ENCODE measurements at places on chromosomes 7 and 10.

DNA sequence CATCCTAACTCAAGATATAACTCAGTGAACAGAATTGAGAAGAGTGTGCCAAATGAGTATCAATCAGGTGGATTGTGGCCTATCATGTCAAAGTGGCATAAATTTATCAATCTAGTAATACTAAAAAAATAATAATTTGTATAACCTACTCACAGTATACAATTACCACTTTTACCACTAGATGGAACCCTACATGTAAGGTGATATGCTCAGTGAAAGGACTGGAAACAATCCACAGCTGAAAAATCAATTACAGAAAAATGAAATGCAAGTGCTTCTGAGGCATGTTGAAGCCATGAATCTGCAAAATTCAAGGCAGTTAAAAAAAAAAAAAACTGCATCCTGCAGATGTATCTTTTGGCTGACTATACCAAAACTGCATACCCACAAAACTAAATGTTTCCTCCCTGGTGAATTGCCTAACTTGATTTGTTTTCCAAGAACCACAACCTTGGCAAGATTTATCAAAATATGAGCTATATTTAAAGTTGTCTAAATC is 13.9 kb downstream of the ARHGAP19 start:
- H3K27ac ChIP-seq: no peak overlapping the region
- DNase-seq: peak; percentile 74
- H3K4me3 ChIP-seq: no peak overlapping the region
- no peaks in the 10 kb centered on the region for H3K36me3 ChIP-seq
- peaks cover 3% of the 10 kb centered on the region for H3K4me1 ChIP-seq

DNA sequence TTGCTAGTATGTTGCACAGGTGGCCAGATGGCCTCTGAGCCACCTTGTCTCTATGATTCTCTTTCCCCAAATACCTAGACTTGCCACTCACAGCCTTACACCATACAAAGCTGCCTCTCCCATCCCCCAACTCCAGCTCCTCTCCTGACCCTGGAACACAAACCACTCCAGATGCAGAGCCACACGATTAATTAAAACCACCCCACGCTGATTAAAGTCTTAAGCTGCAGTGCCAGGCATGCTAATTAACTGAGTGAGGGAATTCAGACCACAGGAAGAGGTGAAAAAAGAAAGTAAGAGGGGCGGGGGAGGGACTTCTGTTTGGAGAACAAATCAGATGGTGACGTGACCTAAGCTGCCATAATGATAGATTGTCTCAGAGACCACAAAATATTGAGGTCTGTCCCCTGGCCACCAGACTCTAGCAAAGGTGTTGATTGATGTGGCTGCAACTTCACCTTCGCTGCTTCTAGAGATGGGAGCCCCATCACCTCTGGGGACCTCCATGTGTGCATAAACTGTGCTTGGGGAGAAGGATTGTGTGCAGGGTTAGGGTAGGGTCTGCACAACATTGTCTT is 331.3 kb downstream of the PLXNA4 start:
- H3K36me3 ChIP-seq: no peaks in the 10 kb centered on the region
- no peak for DNase-seq
- H3K27ac ChIP-seq: no peak overlapping the region
- no peaks in the 10 kb centered on the region for H3K27me3 ChIP-seq
- no peaks in the 10 kb centered on the region for H3K4me1 ChIP-seq

DNA sequence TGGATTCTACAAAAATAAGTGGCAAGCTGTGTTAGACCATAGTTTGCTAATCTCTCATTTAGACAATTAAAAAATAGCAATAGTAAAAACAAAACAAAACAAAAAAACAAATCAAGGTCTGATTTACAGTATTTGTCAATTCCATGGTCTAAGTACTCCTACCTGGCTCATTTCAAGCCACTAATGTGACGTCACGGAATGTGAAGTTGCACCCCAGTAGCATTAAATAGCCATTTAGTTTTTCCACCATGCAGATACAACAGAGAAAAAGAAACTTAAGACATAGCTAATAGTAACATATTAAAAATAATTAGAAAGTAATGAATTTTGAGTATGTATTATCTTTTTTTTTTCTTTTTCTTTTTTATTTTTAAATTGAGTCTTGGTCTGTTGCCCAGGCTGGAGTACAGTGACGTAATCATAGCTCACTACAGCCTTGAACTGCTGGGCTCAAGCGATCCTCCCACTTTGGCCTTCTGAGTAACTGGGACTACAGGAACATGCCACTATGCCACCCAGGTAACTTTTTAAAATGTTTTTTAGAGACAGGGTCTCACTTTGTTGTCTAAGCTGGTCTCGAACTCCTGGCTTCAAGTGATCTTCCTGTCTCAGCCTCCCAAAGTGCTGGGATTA is 101.2 kb downstream of the MKX start:
- no peak for DNase-seq
- H3K27ac ChIP-seq: no peak overlapping the region
- H3K27me3 ChIP-seq: no peaks in the 10 kb centered on the region
- no peak overlapping the region for H3K4me3 ChIP-seq

- H3K27me3 ChIP-seq: no peaks in the 10 kb centered on the region
- H3K27ac ChIP-seq: no peak overlapping the region
- H3K4me3 ChIP-seq: no peak overlapping the region
- DNase-seq: no peak
- no peaks in the 10 kb centered on the region for H3K4me1 ChIP-seq
Measured at GRCh38 chr10:31820778-31821369, 107.8 kb downstream of the ARHGAP12 start.

DNA sequence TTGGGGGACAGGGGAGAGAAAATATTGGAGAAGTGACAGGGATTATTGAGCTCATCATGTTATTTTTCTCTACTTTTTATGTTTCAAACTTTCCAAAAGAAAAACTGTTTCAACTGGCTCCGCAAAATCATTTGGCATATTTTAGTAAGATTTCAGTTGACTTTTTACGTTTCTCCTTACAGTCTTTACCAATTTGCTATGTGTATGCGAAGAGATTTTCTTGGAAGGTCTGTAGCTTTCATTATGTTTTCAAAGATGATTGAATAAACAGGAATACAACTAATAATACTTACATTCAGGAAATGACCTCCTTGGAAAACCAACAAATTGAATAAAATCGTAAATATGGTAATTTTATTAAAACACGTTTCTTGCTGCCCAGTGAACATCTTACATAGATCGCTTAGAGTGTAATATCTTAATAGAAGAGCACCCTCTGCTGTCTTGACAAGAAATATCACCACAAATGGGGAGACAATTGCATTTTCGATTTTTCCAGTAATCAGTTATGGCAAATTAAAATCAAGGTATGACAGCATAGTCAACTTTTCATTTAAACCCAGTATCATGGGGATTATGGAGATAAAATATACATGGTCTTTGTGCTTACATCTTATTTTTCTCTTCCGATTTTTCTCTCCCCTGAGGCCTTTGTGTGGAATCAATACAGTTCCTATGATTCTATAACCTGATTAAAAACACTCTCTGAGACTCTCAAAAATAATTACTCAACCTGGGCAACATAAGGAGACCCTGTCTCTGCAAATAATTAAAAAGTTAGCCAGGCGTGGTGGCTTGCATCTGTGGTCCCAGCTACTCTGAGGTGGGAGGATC is 43.1 kb downstream of the MBL2 start:
- no peak for DNase-seq
- no peaks in the 10 kb centered on the region for H3K27me3 ChIP-seq
- H3K36me3 ChIP-seq: no peaks in the 10 kb centered on the region
- no peak overlapping the region for H3K27ac ChIP-seq

- no peak for DNase-seq
- no peak overlapping the region for H3K27ac ChIP-seq
- H3K4me1 ChIP-seq: no peaks in the 10 kb centered on the region
Measured at GRCh38 chr7:147980826-147981813, 609.4 kb upstream of the C7orf33 start.

- no peak overlapping the region for H3K27ac ChIP-seq
- H3K27me3 ChIP-seq: no peaks in the 10 kb centered on the region
- H3K4me1 ChIP-seq: no peaks in the 10 kb centered on the region
- H3K36me3 ChIP-seq: no peaks in the 10 kb centered on the region
Measured at GRCh38 chr7:42167631-42168236, 69.3 kb downstream of the GLI3 start.

GRCh38 chr10:123579675-123580074 is 86.5 kb upstream of the GPR26 start:
- H3K4me1 ChIP-seq: no peaks in the 10 kb centered on the region
- peaks cover 10% of the 10 kb centered on the region for H3K27me3 ChIP-seq
- DNase-seq: no peak
- H3K4me3 ChIP-seq: no peak overlapping the region
- no peak overlapping the region for H3K27ac ChIP-seq

DNA sequence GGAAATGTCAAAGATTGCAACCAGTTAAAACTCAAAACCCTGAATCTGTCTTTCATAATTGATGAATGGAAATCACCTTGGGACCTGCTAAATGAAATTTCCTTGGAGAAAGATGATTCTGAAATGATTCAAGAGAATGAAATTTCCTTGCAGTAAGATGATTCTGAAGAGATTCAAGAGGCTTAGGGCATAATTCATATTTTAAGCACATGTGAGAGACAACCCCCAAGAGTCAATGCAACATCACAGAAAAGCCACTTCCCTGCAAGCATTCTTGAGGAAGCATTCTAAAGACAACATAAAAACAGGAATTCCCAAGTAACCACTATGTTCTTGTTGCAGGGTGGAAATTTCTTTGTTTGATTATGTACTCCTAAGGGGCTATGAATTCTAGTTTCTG is 113.7 kb downstream of the RELN start:
- H3K36me3 ChIP-seq: no peaks in the 10 kb centered on the region
- no peak for DNase-seq
- no peaks in the 10 kb centered on the region for H3K4me1 ChIP-seq
- no peaks in the 10 kb centered on the region for H3K27me3 ChIP-seq
- no peak overlapping the region for H3K4me3 ChIP-seq

- H3K4me3 ChIP-seq: no peak overlapping the region
- DNase-seq: no peak
- no peak overlapping the region for H3K27ac ChIP-seq
Measured at GRCh38 chr10:1434912-1435692, 302.2 kb downstream of the ADARB2 start.

GRCh38 chr10:1373287-1373686 is 317.1 kb downstream of the WDR37 start:
- no peak overlapping the region for H3K27ac ChIP-seq
- H3K4me1 ChIP-seq: no peaks in the 10 kb centered on the region
- DNase-seq: no peak
- H3K4me3 ChIP-seq: no peak overlapping the region
- no peaks in the 10 kb centered on the region for H3K36me3 ChIP-seq

GRCh38 chr7:23474094-23474828 is 4.0 kb upstream of the IGF2BP3 start:
- no peak overlapping the region for H3K4me3 ChIP-seq
- H3K27me3 ChIP-seq: peaks cover 83% of the 10 kb centered on the region
- no peaks in the 10 kb centered on the region for H3K36me3 ChIP-seq
- no peak overlapping the region for H3K27ac ChIP-seq
- H3K4me1 ChIP-seq: peaks cover 36% of the 10 kb centered on the region

- H3K36me3 ChIP-seq: no peaks in the 10 kb centered on the region
- no peak for DNase-seq
- no peaks in the 10 kb centered on the region for H3K4me1 ChIP-seq
- no peak overlapping the region for H3K27ac ChIP-seq
- no peaks in the 10 kb centered on the region for H3K27me3 ChIP-seq
Measured at GRCh38 chr10:91340613-91341362, 69.4 kb upstream of the HECTD2 start.

GRCh38 chr7:146701166-146701565 is 584.6 kb downstream of the CNTNAP2 start:
- H3K4me3 ChIP-seq: no peak overlapping the region
- no peak for DNase-seq
- H3K36me3 ChIP-seq: no peaks in the 10 kb centered on the region
- H3K27me3 ChIP-seq: no peaks in the 10 kb centered on the region
- no peaks in the 10 kb centered on the region for H3K4me1 ChIP-seq

DNA sequence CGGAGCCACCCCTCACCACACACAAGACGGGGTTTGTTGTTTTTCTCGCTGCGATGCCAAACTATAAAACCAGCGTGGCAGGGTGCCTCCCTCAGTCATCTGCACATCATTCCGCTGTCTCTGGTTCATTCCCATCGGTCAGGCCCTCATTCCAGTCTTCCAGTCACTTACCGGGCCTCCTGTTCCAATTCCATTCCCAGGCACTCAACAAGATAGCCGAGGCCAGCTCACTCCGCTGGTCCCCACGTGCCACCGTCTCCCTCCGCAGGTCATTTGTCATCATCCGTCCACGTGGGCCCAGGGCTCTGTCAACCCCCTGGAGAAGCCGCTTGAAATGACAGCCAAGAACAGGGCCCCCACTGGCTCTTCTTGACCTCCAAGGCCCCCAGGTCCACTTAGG is 6.1 kb upstream of the TMEM184A start:
- DNase-seq: no peak
- peaks cover 7% of the 10 kb centered on the region for H3K36me3 ChIP-seq
- H3K4me3 ChIP-seq: no peak overlapping the region
- no peaks in the 10 kb centered on the region for H3K27me3 ChIP-seq
- no peaks in the 10 kb centered on the region for H3K4me1 ChIP-seq

DNA sequence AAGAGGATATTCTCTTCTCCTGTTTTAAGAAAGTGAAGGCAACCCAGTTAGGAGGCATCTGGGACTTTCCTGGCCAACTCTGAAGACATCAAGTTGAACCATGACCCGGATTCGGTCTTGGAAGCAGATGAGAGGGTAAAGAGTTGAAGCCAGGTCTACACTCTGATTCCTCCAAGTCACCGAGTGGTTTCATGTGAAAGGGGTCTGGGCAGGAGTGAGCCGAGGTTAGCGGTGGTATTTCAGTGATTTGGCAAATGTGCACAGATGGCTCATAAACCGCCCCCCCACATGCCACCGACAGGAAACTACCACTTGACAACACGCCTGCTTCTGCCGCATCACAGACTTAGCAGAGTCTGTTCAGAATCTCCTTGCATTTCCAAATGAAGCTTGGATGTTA is 11.4 kb upstream of the REPIN1 start:
- DNase-seq: peak; percentile 81
- peaks cover 22% of the 10 kb centered on the region for H3K4me1 ChIP-seq
- no peak overlapping the region for H3K27ac ChIP-seq

GRCh38 chr10:132615341-132616169 is 78.0 kb downstream of the INPP5A start:
- peak overlapping the region; percentile 44 for H3K27ac ChIP-seq
- H3K27me3 ChIP-seq: no peaks in the 10 kb centered on the region
- H3K4me3 ChIP-seq: no peak overlapping the region
- peaks cover 34% of the 10 kb centered on the region for H3K4me1 ChIP-seq

GRCh38 chr10:79391231-79392019 is 44.2 kb downstream of the PPIF start:
- no peak overlapping the region for H3K4me3 ChIP-seq
- H3K27me3 ChIP-seq: no peaks in the 10 kb centered on the region
- H3K4me1 ChIP-seq: peaks cover 6% of the 10 kb centered on the region

- H3K4me3 ChIP-seq: no peak overlapping the region
- no peaks in the 10 kb centered on the region for H3K4me1 ChIP-seq
- H3K27me3 ChIP-seq: no peaks in the 10 kb centered on the region
- H3K27ac ChIP-seq: no peak overlapping the region
- DNase-seq: no peak
- no peaks in the 10 kb centered on the region for H3K36me3 ChIP-seq
Measured at GRCh38 chr10:123637326-123637880, 28.8 kb upstream of the GPR26 start.
